ENCODE measurements at places on chromosomes 2 and 18.

DNA sequence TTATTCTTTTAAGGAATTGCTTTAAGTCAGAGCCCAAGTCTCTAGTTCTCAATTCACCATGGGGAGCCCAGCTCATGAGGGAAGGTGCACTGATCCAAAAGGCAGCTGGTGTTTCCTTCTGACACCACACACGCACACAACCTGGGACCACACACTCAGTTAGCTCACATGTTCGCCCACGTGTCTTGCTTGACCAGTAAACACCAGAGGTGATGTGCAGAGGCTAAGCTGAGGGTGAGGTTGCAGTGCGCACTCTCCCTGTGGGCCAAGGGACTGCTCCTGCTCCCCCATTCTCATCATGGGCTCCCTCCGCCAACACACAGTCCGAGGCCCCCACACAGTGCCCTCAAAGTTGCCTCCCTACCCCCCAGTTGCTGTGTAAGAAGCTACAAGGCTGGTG, 70.8 kb upstream of the BZW1 start:
- DNase-seq: no peak

- DNase-seq: no peak
Measured at GRCh38 chr2:46329803-46330775, 32.9 kb downstream of the EPAS1 start.

GRCh38 chr18:23703057-23703986, 14.1 kb downstream of the LAMA3 start:
- no peak for DNase-seq

- no peak for DNase-seq
Measured at GRCh38 chr2:128803222-128803621, 484.6 kb upstream of the HS6ST1 start.

DNA sequence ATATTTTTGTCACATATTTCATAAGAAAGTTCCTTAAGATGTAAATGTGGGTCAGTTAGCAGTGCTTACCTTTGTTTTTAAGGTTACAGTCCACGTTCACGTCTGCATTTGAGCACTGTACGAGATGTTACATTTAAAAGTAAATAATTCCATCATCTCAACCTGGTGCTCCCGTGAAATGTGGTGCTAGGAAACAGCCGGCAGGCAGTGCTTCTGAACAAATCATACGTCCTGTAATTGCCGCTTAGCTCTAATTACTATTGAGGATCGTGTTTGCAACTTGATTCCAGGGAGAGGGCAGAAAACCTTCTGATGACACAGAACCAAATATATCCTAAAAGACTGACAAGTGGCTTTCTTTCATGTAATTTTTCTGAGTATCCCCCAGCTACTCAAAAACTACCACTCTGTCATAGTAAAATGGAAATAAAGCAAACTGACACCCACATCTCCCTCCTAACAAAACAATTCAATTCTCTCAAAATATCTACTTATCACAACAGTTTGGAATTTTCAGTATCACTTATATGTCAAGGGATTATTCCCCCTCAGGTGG, 297.8 kb upstream of the SESTD1 start:
- DNase-seq: no peak

GRCh38 chr2:41414486-41415230, 633.2 kb upstream of the PKDCC start:
- DNase-seq: no peak

GRCh38 chr2:241859436-241860183, 916 bp upstream of the PDCD1 start:
- DNase-seq: peak; percentile 49

- DNase-seq: no peak
Measured at GRCh38 chr2:186558512-186559276, 31.2 kb upstream of the ITGAV start.

DNA sequence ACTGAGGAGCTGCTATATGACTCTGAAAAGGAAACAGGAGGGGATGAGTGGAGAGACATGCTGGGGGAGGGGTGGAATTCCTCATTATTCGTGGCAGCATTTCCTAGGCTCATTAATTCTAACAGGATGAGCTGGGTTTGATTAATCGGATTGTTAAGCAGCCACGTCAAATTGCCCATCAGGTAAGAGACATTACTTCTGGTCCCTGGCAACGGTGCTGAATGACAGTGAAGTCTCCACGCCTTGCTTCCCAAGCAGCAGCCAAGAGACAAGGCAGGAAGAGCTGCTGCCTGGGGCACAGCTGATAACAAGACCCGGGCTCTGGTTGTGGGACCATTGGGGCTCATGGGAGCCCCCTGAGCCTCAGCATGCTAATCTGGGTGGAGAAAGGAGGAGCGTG, 86.6 kb downstream of the MARCHF4 start:
- DNase-seq: no peak
